DND-41 (cell line): ENCODE measurements at places on chromosomes 6 and 20.

GRCh38 chr20:38092260-38092857 lies 58.8 kb downstream of the RPRD1B start:
- no peak for DNase-seq

GRCh38 chr20:39429726-39430125 lies 467.6 kb downstream of the DHX35 start:
- DNase-seq, result no peak

DNA sequence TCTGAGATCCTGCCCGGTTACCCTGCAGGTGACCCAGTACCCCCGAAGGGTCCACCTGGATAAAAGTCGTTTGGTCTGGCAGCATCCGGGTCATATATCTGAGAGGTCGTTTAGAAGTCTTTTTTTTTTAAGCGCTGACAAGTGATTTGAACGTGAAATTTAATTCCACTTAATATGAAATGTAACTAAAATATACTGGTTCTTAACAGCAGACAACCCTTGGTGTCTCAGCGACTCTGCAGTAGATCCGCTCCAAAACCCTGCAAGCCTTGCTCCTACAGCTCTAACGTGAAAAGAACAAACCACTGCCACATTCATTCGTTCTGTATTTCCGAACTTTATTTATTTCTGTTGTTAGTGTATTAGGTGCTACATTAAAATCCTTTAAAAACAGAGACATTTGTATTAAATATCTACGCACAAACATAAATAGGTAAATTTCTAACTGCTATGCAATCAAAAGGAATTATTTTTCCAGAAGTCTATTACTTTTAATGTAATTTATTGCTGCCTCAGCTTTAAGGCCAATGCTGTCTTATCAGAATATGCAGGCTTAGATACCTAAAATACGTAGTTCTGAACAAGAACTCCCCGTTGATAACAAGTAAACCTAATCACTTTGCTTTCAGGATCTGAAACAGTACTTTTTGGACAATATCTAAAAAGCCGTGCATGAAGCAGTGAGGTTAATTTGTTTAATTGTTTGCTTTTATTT lies 33.5 kb upstream of the TCF21 start:
- no peak for DNase-seq

GRCh38 chr20:3704087-3704486 lies 8.3 kb downstream of the SIGLEC1 start:
- DNase-seq, result no peak

DNA sequence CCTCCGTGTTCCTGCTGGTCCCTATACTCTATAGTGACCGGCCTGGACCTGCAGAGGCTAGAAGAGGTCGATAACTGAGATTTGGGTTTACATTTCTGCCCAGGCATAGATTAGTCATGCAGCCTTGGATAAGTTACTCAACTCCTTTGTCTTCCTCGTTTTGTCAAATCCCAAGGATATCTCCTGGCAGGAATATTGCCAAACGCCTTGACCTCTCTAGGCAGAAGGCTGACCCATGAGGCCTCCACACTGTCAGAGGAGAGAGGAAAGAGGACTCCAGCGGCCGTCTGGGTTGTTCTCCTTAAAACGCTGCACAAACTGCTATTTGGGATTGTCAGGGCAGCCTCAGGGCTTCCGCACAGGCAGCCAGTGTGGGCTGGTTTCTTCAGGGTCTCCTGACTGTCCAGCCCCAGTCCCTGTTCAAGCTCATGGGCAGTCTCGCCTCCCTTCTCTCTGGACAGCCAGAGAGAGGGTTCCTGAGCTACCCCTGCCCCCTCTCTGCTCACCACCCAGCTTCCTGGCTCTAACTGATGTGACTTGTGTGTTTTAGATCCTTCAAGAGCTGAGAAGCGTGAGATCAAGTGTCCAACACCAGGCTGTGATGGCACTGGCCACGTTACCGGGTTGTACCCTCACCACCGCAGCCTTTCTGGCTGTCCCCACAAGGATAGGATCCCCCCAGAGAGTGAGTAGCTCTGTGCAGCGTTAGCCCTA lies 44.7 kb upstream of the PCMTD2 start:
- no peak for DNase-seq

DNA sequence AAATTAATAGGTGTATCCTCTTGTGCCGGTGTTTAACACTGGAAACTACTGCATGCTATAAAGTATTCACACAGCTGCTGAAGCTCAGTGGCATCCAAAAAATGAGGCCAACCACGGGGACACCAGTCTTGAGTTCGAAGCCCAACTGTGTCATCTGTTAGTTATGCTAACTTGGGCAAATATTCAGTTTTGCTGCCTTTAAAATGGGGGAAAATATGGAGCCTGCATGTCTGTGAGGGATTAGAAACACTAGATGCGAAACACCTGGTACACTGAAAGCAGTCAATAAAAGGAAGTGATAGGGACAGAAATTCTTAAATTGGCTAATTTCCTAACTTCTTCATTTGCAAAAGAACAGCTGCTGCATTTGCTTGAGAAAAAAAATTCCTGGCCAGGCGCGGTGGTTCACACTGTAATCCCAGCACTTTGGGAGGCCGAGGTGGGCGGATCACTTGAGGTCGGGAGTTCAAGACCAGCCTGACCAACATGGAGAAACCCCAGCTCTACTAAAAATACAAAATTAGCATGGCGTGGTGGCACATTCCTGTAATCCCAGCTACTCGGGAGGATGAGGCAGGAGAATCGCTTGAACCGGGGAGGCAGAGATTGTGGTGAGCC lies 36.6 kb upstream of the MLIP start:
- DNase-seq, result no peak

GRCh38 chr20:63059684-63060056 lies 52.9 kb upstream of the BHLHE23 start:
- no peak for DNase-seq

DNA sequence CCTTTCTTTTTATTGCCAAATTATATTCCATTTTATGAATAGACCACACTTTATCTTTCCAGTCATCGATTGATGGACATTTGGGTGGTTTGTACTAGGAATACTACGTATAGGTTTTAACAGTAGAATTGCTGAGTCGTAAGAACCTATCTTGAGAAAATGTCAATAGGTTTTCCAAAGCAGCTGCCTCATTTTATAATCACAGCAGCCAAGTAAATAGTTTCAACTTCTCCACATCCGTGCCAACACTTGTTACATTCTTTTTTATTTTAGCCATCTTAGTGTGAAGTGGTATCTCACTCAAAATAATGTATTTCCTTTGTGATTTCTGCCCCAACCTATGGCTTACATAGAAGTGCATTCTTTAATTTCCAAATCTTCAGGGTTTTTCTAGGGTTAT lies 479.2 kb downstream of the CDH26 start:
- DNase-seq, result no peak

- no peak for DNase-seq
These were observed 620.2 kb downstream of the QKI start for GRCh38 chr6:164034602-164035140.

- no peak for DNase-seq
These were observed 25.3 kb downstream of the EDN1 start for GRCh38 chr6:12315292-12316081.

DNA sequence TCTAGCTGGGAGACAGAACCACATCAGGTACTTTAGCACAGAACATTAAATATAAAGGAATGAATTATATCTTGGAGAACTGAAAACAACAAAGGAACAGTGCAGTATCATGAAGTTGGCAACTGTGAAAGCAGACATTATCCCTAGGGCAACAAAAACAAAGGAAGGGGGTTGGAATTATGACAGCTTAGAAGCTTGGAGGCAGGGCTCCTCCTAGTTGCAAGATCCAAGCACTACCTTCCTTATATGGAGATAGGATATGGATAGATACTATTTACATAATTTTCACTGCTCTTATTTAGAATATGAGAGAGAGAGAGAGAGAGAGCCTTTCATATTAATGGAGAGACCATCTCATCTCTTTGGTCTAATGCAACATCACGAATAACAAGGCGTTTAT lies 27.0 kb downstream of the TMEM14A start:
- no peak for DNase-seq

GRCh38 chr20:61930776-61931475 lies 134.8 kb downstream of the TAF4 start:
- DNase-seq, result no peak

GRCh38 chr6:97026298-97026697 lies 101.8 kb downstream of the KLHL32 start:
- DNase-seq, result no peak

- no peak for DNase-seq
These were observed 9.4 kb downstream of the ABCC10 start for GRCh38 chr6:43436577-43437282.

DNA sequence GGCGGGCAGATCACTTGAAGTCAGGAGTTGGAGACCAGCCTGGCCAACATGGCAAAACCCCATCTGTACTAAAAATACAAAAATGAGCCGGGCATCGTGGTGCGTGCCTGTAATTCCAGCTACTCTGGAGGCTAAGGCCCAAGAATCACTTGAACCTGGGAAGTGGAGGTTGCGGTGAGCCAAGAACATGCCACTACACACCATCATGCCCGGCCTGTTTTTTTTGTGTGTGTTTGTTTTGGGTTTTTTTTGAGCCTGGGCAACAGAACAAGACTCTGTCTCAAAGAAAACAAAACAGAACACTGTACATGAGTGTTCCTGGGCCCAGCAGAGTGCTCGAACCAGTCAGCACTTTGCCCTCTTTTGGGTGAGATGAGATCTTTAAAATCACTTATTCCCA lies 159.1 kb downstream of the MTHFD1L start:
- DNase-seq, result no peak

GRCh38 chr6:33199687-33200218 lies 712 bp downstream of the RXRB start:
- peak; percentile 82 for DNase-seq

DNA sequence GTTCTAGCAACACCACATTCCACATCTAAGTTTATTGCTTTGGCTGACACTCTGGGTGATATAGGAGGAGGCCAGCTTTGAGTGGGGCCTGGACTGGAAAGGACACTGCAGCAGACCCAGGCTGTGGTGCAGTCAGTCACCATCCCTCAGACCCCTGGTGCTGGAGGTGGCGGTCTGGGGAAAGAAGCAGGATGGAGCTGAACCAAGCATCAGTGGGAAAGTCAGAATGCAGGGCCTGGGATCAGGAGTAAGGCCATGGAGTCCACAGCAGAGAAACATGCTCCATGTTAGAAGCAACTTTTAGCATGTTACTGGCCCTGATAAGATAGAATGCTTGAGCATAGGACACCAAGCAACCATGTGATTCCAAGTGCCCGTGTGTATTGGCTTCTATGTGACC lies 5.9 kb downstream of the HLA-A start:
- DNase-seq, result no peak

DNA sequence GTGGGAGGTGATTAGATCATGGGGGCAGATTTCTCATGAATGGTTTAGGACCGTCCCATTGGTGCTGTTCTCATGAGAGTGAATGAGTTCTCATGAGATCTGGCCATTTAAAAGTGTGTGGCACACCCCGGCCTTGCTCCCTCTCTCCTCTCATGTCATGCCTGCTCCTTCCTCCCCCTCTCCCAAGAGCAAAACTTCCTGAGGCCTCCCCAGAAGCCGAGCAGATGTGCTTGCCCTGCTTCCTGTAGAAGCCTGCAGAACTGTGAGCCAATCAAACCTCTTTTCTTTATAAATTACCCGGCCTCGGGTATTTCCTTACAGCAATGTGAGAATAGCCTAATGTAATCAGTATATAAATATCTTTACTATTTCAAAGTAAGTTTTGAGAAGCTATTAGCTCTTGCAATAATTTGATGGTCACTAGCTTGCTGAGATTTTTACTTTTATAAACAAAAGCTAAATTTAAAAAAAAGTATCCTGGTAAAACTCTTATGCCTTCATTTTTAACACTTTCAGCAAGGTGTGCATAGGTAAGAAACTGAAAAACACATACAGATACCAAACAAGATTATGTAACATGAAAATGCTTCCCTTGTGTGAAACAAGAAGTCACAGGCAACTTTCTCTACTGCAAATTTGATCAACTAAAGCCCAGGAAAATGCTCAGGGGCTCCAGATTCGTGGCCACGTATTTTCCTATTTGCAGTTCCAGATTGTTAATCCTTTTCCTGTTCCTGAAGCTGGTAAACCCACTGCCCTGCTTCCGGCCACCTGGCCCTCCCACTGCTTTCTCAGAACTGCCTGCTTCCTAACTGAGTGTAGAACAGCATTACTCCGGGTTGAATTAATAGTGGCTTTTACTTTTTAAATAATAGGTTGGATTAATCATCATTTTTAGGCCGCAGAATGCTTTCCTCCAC lies 395.1 kb upstream of the CNR1 start:
- peak; percentile 63 for DNase-seq

DNA sequence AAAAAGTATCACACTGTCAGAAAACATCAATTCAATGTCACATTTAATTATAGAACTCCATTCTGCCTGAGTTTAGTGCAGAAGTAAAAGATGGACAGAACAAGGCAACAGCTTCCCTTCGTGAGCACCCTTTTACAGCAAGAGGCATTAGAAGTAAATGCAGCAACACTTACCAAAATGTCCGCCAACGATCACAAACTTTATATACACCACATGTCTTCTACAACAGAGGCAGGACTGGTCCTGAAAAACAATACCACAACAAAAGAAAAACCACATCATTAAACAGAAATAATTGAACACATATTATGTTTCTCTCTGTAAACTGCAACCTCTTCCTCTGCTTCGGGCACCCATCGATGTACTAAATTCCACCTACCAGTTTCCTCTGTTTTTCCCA lies 92.9 kb downstream of the FYN start:
- DNase-seq, result no peak

- no peak for DNase-seq
These were observed 237.8 kb downstream of the SYNE1 start for GRCh38 chr6:152399399-152399798.

GRCh38 chr6:158647501-158647900 lies 2.4 kb upstream of the SYTL3 start:
- no peak for DNase-seq

GRCh38 chr6:2353412-2354137 lies 108.2 kb upstream of the GMDS start:
- peak; percentile 67 for DNase-seq

GRCh38 chr6:142518761-142519160 lies 217.0 kb downstream of the ADGRG6 start:
- DNase-seq, result no peak

- DNase-seq, result no peak
These were observed 219.7 kb downstream of the FARS2 start for GRCh38 chr6:5481033-5481432.

DNA sequence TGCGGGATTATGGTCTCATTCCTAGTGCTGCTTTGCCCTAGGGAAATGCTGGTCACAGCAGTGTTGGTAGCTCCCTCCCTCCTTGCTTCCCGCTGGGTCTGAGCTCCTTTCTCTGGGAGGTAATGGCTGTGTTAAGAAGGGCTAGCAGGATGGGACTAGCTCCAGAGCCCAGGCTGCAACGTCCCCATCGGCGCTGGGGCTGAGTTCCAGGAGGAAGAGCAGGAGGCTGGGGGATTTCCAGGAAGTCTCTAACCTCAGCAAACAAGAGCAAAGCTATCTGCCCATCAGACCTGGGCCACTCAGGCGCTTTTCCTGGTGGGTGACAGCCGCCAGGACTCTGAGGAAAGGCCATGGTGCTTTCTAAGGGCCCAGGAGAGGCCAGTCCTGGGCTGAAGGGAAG lies 174.2 kb downstream of the DLL1 start:
- no peak for DNase-seq

DNA sequence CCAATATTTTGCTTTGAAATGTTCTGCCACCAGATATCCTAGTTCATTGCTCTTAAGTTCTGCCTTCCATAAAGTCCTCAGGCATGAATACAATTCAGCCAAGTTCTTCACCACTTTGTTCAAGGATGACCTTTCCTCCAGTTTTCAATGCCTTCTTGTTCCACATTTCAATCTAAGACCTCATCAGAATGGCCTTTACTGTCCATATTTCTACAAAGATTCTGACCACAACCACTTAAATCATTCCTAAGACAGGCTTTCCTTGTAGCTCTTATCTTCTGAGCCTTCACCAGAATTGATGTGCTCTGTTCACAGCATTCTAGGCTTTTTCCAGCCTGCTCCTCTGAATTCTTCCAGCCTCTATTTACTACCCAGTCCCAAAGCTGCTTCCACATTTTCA lies 319.0 kb downstream of the HACE1 start:
- no peak for DNase-seq
